T-cell (primary cell): ENCODE measurements at places on chromosomes 7 and 10.

DNA sequence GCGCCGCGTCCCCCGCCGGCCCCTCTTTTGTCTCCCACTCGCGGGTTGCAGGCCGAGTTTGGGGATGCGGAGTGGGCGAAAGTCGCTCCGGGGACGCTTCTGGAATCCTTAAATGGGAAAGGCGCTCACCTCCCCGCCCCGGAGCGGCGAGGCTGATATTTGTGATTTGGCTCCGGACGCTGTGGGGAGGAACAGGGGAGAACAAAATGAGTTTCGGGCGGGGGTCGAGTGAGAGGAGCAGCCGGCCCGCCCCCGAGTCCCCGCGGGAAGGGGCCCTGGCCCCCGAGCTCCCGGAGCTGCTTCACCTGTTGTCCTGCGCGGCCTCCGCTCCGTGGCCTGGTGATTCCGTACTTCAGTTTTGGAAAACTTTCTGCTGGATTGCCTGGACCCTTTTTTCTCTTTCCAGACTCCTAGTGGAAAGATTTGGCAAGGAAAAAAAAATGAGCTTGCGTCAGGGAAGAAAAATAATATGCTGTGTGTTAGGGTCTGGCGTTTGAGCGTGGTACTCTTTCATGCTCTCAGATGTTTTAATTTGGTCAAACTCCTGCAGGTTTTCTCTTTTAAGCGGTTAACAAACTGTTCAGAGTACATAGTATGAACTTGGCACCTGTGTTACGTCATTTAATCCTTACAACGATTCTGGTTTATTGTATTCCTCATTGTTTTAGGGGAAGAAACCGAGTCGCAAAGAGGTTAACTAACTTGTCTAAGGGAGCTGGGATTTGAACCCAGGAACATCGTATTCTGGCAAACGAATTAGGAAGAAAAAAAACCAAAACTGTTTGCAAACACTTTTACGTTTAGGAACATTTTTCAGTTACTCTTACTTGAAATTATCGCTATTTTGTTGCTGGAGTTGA is 924 bp downstream of the BMPR1A start:
- no peak for DNase-seq

GRCh38 chr10:11154333-11154732 is 136.7 kb downstream of the CELF2 start:
- no peak for DNase-seq

DNA sequence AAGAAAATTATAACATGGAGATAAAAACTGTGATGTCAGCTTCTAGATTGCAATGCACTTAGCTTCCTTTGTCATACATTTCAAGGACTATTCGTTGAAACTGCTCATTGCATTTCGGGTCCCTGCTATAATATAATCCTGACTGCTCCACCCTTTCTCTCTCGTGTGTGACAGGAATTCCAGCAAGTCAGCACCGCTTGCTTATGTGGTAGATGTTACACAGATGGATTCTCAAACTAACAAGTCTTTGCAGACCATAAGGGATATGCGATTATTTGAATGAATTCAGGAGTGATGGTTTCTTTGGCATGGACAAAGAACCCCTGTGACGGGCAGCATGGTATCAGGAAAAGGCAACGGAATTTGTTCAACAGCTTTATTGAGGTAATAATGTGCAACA is 184.0 kb downstream of the GRID1 start:
- no peak for DNase-seq

GRCh38 chr10:85596389-85596788 is 770.2 kb downstream of the GRID1 start:
- no peak for DNase-seq

GRCh38 chr7:38211486-38211885 is 33.4 kb downstream of the STARD3NL start:
- DNase-seq: no peak

GRCh38 chr7:27117887-27118491 is 12.6 kb downstream of the HOXA4 start:
- no peak for DNase-seq

- no peak for DNase-seq
These were observed 56.6 kb upstream of the TOMM7 start for GRCh38 chr7:22879280-22879679.

- DNase-seq: no peak
These were observed 17.9 kb upstream of the SUV39H2 start for GRCh38 chr10:14860791-14861190.

- no peak for DNase-seq
These were observed 846 bp upstream of the ZNF775 start for GRCh38 chr7:150378115-150378852.
